ENCODE measurements at places on chromosomes 1 and 21.
A peak's percentile ranks its signal among the peaks of the same experiment; 100 is the strongest.

DNA sequence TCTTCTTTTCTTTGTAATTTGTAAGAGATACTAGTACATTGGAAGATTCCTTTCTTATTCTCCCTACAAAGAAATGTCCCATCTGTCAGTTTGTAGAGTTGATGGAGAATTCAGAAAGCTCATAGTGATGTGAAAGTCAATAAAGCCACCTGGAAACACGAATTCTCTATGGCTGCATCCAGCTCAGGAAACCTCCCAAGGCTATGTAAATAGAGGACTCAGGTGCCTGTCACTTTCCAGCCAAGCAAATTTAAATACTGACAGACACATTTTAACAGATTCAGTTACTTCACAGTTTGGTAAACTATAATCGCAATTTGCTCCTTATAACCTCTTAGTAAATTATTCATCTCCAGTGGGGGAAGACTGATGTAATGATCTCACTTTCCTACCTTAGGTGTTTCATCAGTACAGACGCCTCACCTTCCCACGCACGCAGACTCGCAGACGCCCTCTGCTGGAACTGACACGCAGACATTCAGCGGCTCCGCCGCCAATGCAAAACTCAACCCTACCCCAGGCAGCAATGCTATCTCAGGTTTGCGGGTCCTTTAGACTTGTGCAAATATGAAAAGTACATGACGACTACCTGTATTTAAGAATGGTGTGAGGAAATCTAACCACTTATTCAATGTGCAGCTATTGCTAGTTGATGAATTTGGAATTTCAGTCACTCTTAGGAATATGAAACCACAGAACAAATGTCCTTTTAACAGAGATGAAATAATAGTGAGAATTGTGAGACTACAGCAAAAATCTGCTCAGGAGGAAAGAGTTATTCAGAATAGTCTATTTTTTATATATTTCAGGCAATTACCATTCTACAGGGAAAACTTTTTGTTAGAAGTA is 60.6 kb downstream of the PTPRC start:
- peak; percentile 47 for DNase-seq

DNA sequence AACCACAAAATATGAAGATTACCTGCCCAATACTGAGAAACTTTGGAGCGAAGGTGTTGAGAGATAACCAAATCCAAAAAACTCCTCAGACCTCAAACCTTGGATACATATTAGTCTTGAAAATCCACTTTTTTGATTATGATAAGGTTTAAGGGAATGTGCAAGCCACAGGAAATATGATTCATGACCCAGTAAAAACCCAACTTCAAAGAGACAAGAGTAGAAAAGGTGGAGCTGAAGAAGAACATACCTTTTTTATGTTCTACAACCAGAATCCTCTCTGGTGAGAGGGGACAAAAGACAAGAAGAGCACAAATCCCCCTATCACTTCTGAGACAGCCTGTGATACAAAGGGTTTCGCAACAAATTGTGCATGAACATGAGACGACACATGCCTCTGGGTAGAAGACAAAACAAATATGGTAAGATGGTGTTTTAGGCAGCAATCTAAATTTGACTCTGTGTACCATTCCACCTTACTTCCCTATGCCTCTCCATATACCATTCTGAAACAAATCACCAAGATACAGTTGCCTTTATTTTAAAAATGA is 37.3 kb downstream of the COL24A1 start:
- DNase-seq, result no peak

- DNase-seq, result peak; percentile 56
Observed at GRCh38 chr1:198167436-198167934, 10.7 kb downstream of the NEK7 start.

DNA sequence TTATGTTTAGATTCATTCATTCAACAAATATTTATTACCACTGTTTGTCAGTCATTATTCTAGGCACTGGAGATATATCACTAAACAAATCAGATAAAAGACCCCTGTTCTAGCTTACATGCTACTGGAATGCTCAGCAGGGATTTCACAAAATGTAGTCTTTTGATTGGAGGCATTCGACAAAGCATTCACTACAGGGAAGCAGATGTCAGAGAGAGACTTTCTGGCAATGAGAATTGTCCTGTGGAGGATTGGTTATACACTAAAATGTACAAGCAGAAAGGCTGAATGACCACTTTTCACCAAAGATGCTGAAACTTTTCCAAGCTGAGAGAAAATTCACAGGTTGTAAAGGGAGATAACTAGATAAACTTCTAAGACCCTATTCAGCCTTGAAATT is 57.7 kb downstream of the SCMH1 start:
- DNase-seq, result no peak

DNA sequence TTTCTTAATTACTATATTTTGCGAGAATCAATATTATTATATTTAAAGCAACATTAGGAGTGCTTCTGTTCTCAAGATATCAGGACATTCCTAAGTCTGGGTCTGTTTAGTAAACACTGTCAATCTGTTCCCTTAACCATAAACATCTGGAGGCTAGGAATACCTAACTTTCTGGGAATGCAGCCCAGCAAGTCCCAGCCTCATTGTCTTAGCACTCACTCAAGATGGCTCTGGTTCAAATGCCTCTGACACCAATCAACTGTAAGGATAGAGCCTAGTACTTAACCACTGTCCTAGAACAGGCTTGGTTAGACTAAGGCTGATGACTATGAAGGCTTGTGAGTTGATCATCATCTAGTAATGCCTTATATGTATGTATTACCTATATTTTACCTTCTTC is 61.5 kb downstream of the TNN start:
- peak; percentile 89 for DNase-seq

GRCh38 chr1:222911866-222912265 is 97.0 kb downstream of the DISP1 start:
- peak; percentile 56 for DNase-seq

GRCh38 chr21:36806103-36806502 is 107.2 kb downstream of the SIM2 start:
- DNase-seq, result peak; percentile 58

DNA sequence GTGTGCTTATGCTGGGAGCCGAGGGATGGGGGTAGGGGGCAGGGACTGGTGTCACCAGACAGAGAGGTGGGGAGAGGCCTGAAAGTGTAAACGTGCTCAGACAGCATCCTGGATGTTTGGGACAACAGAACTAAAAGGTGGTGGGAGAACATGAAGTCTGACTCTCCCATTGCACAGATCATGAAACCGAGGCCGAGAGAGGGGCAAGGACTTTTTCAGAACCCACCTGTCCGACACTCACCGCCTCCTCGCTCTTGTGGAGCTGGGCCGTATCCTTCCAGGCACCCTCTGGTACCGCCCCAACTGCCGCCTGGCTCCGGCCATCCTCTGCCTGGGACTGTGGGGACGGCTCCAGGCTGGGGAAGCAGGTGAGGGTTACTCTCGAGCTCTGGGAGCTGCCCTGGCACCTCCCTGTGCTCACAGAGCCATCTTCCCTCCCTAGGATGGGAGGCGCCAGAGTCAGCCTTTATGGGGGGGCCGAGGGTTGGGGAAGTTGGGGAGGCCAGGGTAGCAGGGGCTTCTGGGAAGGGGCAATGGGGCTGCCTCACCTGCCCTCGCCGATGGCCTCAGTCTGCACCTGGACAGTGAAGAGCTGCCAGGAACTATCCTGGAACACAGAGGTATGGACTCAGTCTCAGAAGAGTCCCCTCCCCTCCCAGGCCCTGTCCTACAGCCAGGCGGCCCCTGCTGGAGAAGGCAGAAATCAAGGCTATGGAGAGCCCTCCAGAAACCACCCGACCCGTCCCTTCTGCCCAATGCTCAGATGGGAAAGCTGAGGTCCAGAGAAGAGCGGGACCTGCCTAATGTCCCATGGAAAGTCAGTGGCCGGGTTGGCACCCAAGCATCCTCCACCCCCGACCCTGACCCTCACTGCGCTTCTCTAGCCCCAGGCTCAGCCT is 7.0 kb downstream of the ATP13A2 start:
- no peak for DNase-seq

- DNase-seq, result no peak
Observed at GRCh38 chr21:45141507-45141906, 67.1 kb downstream of the ADARB1 start.

GRCh38 chr1:77282187-77282865 is 507 bp downstream of the AK5 start:
- peak; percentile 54 for DNase-seq

- no peak for DNase-seq
Observed at GRCh38 chr21:19049567-19049966, 646.0 kb upstream of the TMPRSS15 start.

DNA sequence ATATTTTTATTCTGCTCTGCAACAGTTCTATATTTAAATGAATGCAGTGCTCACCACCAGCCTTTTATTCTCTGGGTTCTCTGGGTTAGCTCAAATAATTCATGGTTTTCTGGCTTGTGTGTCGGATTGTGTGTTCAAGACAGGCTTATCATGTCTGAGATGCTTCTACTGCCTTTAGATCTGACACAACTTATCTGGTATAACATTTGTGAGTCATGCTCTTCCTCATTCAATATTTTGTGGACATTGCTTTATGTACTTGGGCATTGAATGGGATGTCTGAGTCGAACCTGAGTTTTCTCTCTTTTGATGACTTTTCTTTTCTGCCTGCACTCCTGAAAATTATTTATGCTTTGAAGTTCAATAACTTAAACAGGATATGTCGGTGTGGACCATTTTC is 17.6 kb upstream of the PKP1 start:
- peak; percentile 32 for DNase-seq

GRCh38 chr1:160169553-160170399 is 18.4 kb downstream of the ATP1A4 start:
- DNase-seq, result peak; percentile 15

DNA sequence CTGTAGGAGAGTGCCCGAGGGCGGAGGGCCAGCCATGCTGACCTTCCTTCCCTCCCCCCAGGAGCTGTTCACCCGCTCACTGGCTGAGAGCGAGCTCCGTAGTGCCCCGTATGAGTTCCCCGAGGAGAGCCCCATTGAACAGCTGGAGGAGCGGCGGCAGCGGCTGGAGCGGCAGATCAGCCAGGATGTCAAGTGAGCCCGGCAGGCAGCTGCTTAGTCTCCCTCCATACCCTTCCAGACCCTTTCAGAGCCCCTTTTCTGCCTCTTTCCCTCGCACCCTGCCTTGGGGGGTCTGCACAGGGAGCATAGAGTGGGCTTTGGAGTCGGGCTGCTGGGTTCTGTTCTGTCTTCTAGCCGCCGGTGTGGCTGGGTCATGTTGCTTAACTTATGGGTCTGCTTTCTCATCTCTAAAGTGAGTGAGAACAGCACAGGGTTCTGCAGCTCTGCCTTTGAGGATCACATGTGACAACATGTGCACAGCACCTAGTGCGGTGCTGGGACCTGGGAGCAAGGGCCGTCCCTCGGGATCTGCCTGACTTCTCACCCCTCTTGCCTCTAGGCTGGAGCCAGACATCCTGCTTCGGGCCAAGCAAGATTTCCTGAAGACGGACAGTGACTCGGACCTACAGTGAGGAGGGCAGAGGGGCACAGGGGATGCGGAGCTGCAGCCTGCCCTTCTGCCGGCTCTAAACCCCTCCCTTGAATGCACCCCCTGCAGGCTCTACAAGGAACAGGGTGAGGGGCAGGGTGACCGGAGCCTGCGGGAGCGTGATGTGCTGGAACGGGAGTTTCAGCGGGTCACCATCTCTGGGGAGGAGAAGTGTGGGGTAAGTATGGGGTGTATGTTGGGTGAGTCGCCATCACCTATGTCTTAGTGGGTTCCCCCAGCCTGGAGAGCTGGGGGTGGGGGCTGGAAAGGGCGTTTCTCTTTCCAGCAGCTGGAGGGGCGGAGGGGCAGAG is 6.2 kb downstream of the AMPD2 start:
- no peak for DNase-seq

DNA sequence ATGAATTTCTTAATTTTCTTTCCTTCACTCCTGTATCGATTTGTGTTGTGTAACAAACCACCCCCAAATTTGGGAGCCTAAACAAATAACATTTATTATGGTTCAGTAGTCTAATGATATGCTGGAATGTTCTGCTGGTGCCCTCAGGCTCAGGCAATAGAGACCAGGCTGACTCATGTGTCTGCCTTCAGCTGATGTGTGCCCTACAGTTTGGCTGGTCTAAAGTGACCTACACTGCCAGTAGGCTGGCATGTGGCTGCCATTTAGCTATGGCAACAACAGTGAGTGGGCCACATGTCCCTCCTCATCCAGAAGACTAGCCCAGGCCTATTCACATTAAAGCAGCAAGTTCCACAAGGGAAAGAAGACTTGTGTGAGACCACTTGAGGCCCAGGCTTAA is 115.8 kb downstream of the PTPRC start:
- peak; percentile 31 for DNase-seq

DNA sequence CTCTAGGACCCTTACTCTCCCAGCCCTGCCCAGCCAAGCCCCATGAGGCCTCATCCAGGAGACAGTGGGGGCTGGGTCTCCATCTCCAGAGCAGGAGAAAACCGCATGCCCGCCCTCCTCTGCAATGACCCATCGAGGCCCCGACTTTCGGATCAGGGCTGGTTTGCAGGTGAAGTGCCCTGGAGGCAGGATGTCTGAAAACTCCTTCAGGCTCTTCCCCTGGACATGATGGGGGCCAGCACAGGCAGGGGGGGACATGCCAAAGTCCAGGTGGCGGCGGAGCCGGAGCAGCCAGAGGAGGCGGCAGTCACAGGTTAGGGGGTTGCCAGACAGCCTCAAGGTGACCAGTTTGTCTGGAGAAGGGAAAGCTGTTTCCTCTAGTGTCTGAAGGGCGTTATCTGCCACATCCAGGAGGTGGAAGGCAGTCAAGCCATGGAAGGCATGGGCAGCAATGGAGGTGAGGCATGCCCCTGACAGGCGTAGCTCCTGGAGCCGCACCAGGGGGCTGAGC is 3.9 kb downstream of the LINGO4 start:
- DNase-seq, result no peak

DNA sequence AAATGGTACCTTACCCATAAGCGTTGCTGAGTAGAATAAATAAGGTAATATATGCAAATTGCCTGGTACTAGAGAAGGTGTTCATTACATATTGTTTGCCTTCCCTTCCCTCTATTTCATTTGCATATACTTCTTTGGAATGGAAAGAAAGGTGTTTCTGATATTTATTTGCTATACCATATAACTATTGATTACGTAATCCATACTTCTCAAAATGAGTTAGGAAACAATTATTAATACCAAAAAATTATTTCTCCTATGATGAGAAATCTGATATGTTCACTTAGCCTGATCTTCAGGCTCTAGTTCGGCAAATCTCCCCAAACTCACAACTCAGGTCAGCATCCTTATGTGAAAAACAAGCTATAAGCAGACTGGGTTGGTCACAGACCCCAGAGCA is 119.3 kb downstream of the DAB1 start:
- no peak for DNase-seq

DNA sequence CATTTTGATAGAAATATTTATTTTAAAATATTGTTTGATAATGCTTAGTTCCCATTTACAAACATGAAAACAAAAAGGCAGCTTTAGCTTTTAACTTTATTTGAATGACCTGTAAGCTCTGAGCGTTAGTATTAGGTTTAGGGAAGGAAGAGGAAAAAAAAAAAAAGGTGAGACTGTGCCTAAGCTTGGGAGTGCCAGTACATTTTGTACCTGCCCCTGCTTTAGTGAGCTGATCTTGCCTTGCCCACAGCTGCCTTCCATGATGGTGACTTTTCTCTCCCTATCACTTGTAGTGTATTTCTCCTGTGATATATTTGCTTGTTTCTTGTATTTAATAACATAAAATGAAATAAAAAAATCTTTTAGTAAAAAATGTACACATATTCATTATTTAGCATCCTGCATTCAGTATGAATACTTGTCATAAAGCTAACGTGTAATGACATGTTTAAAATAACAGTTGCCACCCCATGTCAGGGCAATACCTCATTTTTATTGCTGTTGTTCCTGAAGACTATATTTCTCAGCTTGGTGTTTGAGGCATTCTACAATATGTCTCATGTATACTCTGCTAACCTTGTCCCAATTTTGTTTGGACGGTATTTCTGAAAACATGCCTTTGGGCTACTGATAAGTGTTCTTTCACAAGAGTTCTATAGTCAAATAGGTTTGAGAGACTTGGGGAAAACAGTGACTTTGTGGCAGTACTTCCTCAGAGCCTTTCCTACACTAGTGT is 76.3 kb downstream of the NEK7 start:
- no peak for DNase-seq

All from EH (cell line).